Fibroblast of skin of back (primary cell): ENCODE measurements at places on chromosomes 16 and 17.

DNA sequence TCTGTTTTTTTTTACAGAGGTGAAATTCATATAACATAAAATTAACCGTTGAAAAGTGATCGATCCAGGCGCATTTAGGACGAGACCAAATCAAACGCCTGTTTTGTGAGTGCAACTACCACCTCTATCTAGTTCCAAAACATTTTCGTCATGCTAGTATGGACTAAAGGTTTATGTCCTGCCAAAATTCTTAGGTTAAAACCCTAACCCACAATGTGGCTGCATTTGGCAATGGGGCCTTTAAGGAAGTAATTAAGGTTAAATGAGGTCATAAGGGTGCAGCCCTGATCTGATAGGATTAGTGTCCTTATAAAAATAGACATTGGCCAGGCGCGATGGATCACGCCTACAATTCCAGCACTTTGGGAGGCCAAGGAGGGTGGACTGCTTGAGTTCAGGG lies 32.8 kb upstream of the RCVRN start:
- no peak for DNase-seq

DNA sequence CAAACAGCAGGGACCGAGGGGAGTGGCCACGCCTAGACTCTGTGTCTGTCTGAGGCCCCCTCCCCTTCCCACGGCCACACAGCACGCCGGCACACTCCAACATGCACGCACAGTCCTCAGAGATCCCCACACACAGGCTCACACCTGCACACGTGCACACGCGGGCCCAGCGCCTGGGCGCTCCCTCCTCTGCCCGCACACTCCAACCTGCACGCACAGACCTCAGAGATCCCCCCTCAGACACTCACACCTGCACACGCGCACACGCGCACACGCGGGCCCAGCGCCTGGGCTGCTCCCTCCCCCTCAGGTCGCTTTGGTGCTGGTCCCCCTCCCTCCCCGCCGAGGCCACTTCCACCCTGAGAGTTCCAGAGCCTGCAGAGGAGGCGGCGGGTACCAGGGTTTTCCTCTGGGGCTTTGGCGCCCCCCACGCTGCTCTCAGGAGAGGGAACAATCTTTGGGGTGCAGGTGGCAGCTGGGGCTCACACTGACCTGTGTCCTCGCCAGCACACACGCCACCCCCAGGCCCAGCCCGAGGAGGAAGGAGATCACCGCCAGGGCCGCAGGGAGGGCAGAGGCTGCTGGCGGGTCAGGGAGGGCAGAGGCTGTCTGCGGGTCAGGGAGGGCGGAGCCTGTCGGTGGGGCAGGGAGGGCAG lies 1.6 kb downstream of the CD7 start:
- no peak for DNase-seq

DNA sequence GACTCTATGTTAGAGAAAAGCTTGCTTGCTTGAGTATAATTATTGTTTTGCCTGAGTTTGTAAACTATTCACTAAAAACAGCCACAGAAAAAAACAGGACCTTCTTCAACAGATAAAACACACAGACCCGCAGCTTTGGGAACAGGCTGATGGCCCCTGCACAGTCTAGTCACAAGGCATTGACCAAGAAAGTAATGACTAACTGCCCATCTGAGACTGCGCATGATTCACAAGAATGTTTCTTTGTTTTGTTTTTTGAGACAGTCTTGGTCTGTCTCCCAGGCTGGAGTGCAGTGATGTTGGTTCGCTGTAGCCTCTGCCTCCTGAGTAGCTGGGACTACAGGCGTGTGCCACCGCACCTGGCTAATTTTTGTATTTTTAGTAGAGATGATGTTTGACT lies 2.8 kb upstream of the ZKSCAN2 start:
- peak; percentile 18 for DNase-seq

GRCh38 chr16:56961386-56961785 lies 364 bp upstream of the CETP start:
- DNase-seq = no peak

DNA sequence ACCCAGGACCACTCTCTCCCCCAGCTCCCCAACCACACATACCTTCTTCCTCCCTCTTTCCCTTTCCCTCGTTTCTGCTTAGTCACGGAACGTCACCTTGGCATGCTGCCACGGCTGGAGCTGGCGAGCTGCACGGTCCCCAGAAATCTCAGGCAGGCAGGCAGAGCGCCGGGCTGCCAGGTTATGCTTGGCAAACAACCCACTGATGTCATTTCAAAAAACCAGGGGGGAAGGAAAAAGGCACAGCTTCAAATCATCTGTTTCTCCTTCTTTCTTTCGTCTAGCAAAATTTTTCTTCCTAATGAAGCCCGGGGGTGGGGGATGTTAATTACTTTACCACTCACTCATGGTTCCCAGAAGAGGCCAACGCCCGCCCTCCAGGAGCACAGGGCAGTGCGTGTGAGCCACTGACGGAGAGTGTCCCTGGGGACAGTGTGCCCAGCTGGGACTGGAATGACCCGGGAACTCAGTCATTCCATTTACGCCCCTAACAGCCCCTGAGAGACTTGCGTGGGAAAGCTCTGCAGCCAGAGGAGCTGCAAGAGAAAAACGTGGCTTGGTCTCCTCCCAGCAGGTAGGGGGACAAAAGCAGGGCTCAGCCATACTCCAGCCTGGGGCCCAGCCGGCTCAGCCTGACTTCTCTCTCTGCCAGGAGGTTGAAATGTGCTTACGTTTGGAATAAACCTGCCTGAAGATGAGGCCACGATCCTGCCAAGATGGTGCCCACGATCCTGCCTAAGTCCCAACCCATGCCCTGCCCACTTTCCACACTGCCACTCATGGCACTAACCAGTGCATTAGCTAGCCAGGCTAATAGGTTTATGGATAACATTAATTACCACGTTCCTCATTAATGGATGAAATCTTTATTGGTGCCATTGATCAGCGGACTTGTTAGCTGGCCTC lies 198.9 kb downstream of the ZFHX3 start:
- DNase-seq = peak; percentile 99

DNA sequence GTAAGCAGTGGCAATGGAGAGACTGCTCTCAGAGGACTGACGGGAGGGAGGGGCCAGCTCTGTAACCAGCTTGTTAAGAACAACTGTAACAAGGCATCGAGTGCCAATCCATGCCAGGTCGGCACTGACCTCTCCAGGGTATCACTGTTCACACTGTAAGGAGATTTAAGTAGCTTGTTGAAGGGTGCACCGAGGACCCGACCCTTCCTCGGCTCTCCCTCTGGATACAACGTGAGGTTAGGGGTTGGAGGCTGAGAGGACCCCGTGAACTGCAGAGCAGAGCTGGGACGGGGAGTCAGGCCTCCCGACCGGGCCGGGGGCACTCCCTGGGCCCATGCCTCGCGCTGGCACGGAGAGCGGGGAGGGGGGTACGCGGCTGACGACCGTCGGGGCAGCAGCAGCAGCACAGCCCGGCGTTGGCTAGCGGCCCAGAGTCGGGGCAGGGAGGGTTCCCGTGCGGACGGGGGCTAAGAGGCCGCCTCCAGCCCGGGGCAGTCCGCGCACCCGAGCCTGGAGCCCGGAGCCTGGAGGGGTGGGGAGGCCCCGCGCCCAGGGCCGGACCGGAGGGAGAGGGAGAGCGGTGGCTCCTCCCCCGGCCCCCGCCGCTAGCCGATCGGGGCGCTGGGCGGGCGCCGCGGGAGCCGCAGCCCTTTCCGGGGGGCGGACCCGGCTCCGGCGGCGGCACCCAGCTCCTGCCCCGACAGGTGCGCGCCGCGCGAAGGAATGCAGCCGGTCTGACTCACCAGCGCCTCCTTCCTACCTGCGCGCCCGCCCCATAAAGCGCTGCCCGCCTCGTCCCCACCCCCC lies at the start of gene ITGB4:
ITGB4 (plus strand) TSS at position 804 of the 807 bp plus-strand sequence. CDS start 3,245 bp downstream, outside the sequence.
- DNase-seq = no peak

DNA sequence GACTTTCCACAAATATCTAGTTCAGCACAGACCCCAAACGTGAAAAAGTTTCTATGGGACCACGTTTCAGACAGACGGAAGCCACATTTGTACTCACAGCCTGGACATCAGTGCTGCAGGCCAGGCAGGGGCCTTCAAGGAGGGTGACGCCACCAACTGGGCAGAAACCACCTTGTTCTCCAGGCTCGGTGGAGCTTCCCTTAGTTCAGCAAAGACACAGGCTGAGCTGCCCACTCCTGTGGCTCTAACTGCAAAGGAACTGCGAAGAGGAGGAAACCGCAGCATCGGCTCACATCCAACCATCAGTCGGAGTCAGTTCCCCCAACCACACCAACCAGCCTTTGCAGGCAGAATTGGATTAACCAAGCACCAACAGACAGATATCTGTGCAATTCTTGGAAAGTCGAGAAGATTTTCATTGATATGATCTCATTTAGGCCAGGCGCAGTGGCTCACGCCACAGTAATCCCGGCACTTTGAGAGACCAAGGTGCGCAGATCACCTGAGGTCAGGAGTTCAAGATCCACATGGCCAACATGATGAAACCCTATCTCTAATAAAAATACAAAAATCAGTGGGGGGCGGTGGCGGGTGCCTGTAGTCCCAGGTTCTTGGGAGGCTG lies 73.3 kb upstream of the CNEP1R1 start:
- no peak for DNase-seq

- no peak for DNase-seq
These were observed 308.2 kb downstream of the TOX3 start for GRCh38 chr16:52238710-52239109.

GRCh38 chr17:51992864-51993416 lies 165.6 kb downstream of the CA10 start:
- DNase-seq = no peak
